ENCODE measurements at places on chromosomes 4 and X. TPM values are rescaled to one million over a fixed set of nuclear protein-coding genes. Genes with fewer than 3 reads are reported as not detected.

The NRK gene
- total RNA-seq = not detected

GRCh38 chrX:8879750-8880149 lies 78.6 kb upstream of the FAM9A start:
- no peaks in the 10 kb centered on the region for H3K4me1 ChIP-seq
- no peak overlapping the region for H3K27ac ChIP-seq
- H3K27me3 ChIP-seq = peaks cover 15% of the 10 kb centered on the region
- H3K4me3 ChIP-seq = no peak overlapping the region
- H3K36me3 ChIP-seq = no peaks in the 10 kb centered on the region

DNA sequence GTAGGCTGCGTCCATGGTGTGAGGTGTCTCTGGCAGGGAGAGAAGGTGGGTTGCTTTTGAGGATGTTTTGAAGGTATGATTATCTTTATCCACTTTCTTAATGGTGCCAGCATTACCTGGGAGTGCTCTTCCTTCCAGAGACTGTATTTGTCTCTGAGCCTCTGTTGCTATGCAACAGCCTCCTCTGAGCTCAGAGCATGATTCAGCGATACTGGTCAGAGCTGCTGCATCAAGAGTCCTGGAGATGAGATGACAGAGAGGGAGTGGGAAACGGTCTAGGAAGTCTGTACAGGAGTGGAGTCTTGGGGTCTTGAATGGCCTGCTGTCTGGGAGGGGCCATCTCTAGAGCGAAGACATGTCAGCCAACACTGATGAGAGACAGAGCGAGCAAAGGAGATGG lies 104.4 kb upstream of the RAB40AL start:
- no peak overlapping the region for H3K27ac ChIP-seq
- peaks cover 2% of the 10 kb centered on the region for H3K36me3 ChIP-seq
- no peaks in the 10 kb centered on the region for H3K4me1 ChIP-seq
- no peak overlapping the region for H3K4me3 ChIP-seq
- DNase-seq = no peak

The USO1 gene
- 30.1 TPM for total RNA-seq

- DNase-seq = no peak
- H3K27ac ChIP-seq = no peak overlapping the region
- H3K36me3 ChIP-seq = no peaks in the 10 kb centered on the region
- no peaks in the 10 kb centered on the region for H3K27me3 ChIP-seq
- H3K4me1 ChIP-seq = no peaks in the 10 kb centered on the region
These were observed 23.8 kb upstream of the SEPSECS start for GRCh38 chr4:25184056-25184455.

DNA sequence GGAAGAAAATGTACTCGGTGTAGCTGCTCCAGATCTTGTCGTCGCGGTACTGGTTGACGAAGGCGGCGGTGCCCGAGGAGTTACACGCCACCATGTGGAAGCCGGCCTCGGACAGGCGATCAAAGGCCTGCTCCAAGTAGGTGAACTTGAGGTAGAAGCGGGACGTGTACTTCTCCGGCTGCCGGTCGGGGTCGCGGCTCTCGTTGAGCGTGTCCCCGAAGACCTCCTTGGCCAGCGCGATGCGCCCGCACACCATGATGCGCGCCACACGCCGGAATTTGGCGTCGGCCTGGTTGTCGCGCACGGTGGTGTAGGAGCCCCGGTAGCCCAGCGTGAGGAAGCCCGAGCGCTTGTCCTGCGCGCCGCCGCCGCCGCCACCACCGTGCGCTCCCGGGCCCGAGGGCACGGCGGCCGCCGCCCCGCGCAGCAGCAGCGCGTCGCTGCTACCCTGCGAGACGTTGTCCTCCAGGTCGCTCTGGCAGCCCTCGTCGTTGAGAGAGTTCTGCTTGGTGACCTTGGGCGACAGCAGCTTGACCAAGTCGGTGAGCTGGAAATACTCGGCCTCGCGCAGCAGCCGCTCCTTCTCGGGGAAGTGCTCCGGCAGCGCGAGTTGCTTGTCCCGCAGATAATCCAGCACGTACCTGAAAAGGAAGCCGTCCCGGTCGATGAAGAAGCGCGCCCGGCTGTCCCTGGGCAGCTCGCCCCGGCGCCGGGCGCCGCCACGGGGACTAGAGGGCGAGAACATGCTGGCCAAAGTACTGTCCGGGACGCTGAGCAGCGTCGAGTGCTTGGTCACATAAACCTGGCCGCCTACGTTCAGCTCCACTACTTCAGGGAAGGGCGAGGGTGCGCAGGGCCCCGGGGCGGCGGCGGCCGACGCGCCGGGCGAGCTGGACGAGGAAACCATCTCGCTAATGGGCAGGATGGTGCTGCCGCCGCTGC lies 775 bp downstream of the KCTD8 start:
- H3K4me3 ChIP-seq = no peak overlapping the region
- no peak overlapping the region for H3K27ac ChIP-seq
- H3K4me1 ChIP-seq = peaks cover 4% of the 10 kb centered on the region
- DNase-seq = no peak
- H3K27me3 ChIP-seq = peaks cover 53% of the 10 kb centered on the region

The TET2 gene
- 25.1 TPM for total RNA-seq

GRCh38 chr4:83387012-83387411 lies 52.4 kb upstream of the HPSE start:
- H3K27me3 ChIP-seq = no peaks in the 10 kb centered on the region
- no peak for DNase-seq
- no peak overlapping the region for H3K4me3 ChIP-seq
- H3K36me3 ChIP-seq = peaks cover 3% of the 10 kb centered on the region
- no peak overlapping the region for H3K27ac ChIP-seq

The CXCL1 gene
- total RNA-seq = not detected

DNA sequence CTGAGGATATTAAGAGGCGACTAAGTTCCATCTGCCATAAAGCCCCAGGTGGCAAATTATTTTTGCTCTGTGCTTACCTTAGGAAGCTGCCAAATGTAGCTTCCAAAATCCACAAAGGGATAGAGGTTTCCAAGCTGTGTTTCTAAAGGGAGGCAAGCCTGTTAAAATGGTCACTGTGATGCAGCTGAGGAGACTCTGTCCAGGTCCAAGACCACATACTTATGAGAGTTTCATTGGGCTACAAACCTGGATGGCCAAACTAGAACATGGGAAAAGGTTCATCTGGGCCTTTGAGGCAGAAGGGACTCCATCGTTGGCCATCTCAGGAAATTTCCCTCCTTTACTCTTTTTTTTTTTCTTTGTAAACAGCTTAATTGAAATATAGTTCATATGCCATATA lies 306.9 kb upstream of the FGF13 start:
- no peaks in the 10 kb centered on the region for H3K36me3 ChIP-seq
- H3K4me1 ChIP-seq = no peaks in the 10 kb centered on the region
- no peak overlapping the region for H3K4me3 ChIP-seq
- H3K27me3 ChIP-seq = no peaks in the 10 kb centered on the region
- H3K27ac ChIP-seq = no peak overlapping the region

The REPS2 gene
- not detected for total RNA-seq

The UGT8 gene
- 0.63 TPM for total RNA-seq

GRCh38 chr4:22045051-22045630 lies 96.6 kb upstream of the KCNIP4 start:
- no peaks in the 10 kb centered on the region for H3K4me1 ChIP-seq
- no peak overlapping the region for H3K27ac ChIP-seq
- no peak overlapping the region for H3K4me3 ChIP-seq
- no peaks in the 10 kb centered on the region for H3K36me3 ChIP-seq

GRCh38 chrX:43750248-43750676 lies 94.2 kb downstream of the MAOA start:
- DNase-seq = peak; percentile 57
- no peak overlapping the region for H3K4me3 ChIP-seq
- no peaks in the 10 kb centered on the region for H3K36me3 ChIP-seq
- no peaks in the 10 kb centered on the region for H3K27me3 ChIP-seq

All from activated CD8-positive, alpha-beta memory T cell treated with anti-CD3 and anti-CD28 coated beads, Interleukin-2, amount 10 ng/mL, durations not matched to agents 7 days and 5 days (primary cell).